ENCODE measurements at places on chromosomes 12 and 14. TPM values are rescaled to one million over a fixed set of nuclear protein-coding genes. Genes with fewer than 3 reads are reported as not detected.
A peak's percentile ranks its signal among the peaks of the same experiment; 100 is the strongest.

DNA sequence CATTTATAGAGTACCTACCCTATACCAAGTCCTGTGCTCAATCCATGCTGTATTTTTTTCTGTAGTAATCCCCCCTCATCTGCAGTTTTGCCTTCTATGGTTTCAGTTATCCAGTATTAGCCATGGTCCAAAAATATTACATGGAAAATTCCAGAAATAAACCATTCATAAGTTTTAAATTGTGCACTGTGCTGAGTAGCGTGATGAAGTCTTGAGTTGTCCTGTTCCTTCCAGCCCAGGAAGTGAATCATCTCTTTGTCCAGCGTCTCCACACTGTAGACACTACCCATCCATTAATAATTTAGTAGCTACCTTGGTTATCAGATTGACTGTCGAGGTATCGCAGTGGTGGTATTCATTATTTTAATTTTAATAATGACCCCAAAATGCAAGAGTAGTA lies 54.2 kb downstream of the SUDS3 start:
- H3K27ac ChIP-seq, result no peak overlapping the region
- H3K4me1 ChIP-seq, result no peaks in the 10 kb centered on the region
- H3K36me3 ChIP-seq, result no peaks in the 10 kb centered on the region
- no peaks in the 10 kb centered on the region for H3K27me3 ChIP-seq
- no peak overlapping the region for H3K4me3 ChIP-seq

- no peak for DNase-seq
- no peak overlapping the region for H3K4me3 ChIP-seq
- H3K36me3 ChIP-seq, result no peaks in the 10 kb centered on the region
Measured at GRCh38 chr12:33486058-33486457, 46.4 kb upstream of the SYT10 start.

DNA sequence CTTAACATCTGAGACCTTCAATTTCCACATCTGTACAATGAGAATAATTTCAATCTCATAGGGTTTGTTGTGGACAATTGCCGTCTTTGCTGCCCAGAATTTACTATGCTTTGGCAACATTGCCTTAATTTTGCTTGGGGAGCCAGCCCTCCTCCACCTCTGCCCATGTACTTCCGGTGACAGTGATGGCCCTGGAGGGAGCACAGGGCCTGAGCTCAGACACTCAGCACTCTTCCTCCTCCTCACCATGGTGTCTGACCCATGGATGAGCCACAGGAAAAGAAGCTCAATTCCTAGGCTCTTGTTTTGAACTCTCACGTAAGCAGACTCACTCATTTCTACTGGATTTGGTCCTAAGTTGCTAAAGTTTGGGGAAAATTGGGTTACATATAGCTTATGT lies 58.2 kb downstream of the TBC1D30 start:
- H3K4me3 ChIP-seq, result no peak overlapping the region
- no peaks in the 10 kb centered on the region for H3K36me3 ChIP-seq
- H3K27me3 ChIP-seq, result no peaks in the 10 kb centered on the region
- no peak for DNase-seq
- H3K4me1 ChIP-seq, result peaks cover 10% of the 10 kb centered on the region

The CEP83 gene
- 29.8 TPM for total RNA-seq

The PIP4K2C gene
- 26.4 TPM for total RNA-seq

GRCh38 chr14:51925980-51926379 lies 63.4 kb upstream of the RTRAF start:
- no peak overlapping the region for H3K4me3 ChIP-seq
- no peak for DNase-seq
- H3K36me3 ChIP-seq, result no peaks in the 10 kb centered on the region
- H3K27ac ChIP-seq, result no peak overlapping the region
- peaks cover 7% of the 10 kb centered on the region for H3K4me1 ChIP-seq

The LYZ gene
- not detected for total RNA-seq

- DNase-seq, result no peak
- no peaks in the 10 kb centered on the region for H3K27me3 ChIP-seq
- no peaks in the 10 kb centered on the region for H3K36me3 ChIP-seq
- H3K27ac ChIP-seq, result no peak overlapping the region
- H3K4me1 ChIP-seq, result peaks cover 9% of the 10 kb centered on the region
- H3K4me3 ChIP-seq, result no peak overlapping the region
Measured at GRCh38 chr12:18955594-18955993, 173.9 kb upstream of the PLEKHA5 start.

GRCh38 chr12:54173066-54173726 lies 15.6 kb downstream of the SMUG1 start:
- peak overlapping the region; percentile 60 for H3K4me3 ChIP-seq
- no peaks in the 10 kb centered on the region for H3K36me3 ChIP-seq
- peak; percentile 78 for DNase-seq

- H3K27ac ChIP-seq, result no peak overlapping the region
- no peak for DNase-seq
- H3K4me1 ChIP-seq, result peaks cover 11% of the 10 kb centered on the region
- H3K4me3 ChIP-seq, result no peak overlapping the region
- H3K27me3 ChIP-seq, result no peaks in the 10 kb centered on the region
Measured at GRCh38 chr12:53596920-53597363, 29.2 kb downstream of the ATF7 start.

- no peaks in the 10 kb centered on the region for H3K4me1 ChIP-seq
- no peak overlapping the region for H3K4me3 ChIP-seq
- H3K27me3 ChIP-seq, result no peaks in the 10 kb centered on the region
- no peak overlapping the region for H3K27ac ChIP-seq
- H3K36me3 ChIP-seq, result no peaks in the 10 kb centered on the region
Measured at GRCh38 chr14:22646570-22647254, 2.6 kb upstream of the OR6J1 start.

GRCh38 chr12:8696442-8697090 lies 1.2 kb upstream of the RIMKLB start:
- peaks cover 44% of the 10 kb centered on the region for H3K4me1 ChIP-seq
- peak; percentile 54 for DNase-seq
- no peaks in the 10 kb centered on the region for H3K27me3 ChIP-seq
- no peaks in the 10 kb centered on the region for H3K36me3 ChIP-seq
- H3K4me3 ChIP-seq, result peak overlapping the region; percentile 60
- H3K27ac ChIP-seq, result peak overlapping the region; percentile 78

GRCh38 chr12:130576371-130576816 lies 139.7 kb downstream of the RIMBP2 start:
- DNase-seq, result no peak
- H3K4me1 ChIP-seq, result no peaks in the 10 kb centered on the region

The SLC48A1 gene
- 9.0 TPM for total RNA-seq

- no peaks in the 10 kb centered on the region for H3K27me3 ChIP-seq
- H3K4me3 ChIP-seq, result no peak overlapping the region
Measured at GRCh38 chr12:13165617-13166041, 30.9 kb upstream of the EMP1 start.

The LIMA1 gene
- total RNA-seq, result 29.6 TPM

The PUS1 gene
- total RNA-seq, result 72.7 TPM

The GIT2 gene
- 23.1 TPM for total RNA-seq

- H3K4me3 ChIP-seq, result no peak overlapping the region
- no peaks in the 10 kb centered on the region for H3K36me3 ChIP-seq
- H3K27me3 ChIP-seq, result no peaks in the 10 kb centered on the region
- H3K27ac ChIP-seq, result no peak overlapping the region
- H3K4me1 ChIP-seq, result no peaks in the 10 kb centered on the region
- peak; percentile 10 for DNase-seq
Measured at GRCh38 chr12:2498964-2499500, 295.7 kb upstream of the FKBP4 start.

The CSRP2 gene
- 208 TPM for total RNA-seq

The KLHL33 gene
- total RNA-seq, result 0.35 TPM

The CLEC2B gene
- not detected for total RNA-seq

DNA sequence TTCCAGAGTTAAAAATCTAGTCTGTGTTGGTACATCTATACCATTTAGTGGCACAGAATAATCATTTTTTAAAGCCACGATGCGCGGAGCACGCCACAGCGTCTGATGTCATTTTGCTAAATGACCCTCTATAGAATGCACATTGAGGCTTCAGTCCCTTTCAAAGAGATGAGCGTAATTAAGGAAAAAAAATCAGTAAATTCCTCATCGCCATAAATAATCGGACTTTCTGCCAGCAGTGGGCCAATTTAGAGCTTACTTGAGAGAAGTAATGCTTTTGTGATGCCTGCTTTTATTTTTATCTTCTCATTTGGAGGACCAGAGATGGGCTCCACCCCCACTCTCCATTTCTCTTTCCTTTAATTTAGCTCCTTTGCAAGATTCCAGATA lies 4.0 kb downstream of the ASCL1 start:
- H3K27ac ChIP-seq, result no peak overlapping the region
- peaks cover 66% of the 10 kb centered on the region for H3K4me1 ChIP-seq

DNA sequence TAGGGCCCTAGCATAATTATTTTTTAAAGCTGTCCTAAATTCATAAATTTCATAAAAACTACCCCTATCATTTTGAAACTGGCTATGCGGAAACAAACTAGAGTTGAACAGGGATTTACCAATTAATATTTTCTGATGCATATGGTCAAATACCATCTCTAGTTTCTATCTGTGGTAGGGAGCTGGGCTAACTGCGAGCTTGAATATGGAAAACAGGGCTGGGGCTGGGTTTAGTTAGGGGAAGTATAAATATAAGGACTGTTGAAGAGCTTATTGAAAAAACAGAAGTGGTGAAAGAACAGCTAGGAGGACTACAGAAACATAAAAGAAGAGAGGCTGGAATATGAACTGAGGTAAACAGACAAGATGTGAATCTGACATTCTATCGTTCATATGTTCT lies 91.8 kb downstream of the SLC38A1 start:
- H3K27me3 ChIP-seq, result no peaks in the 10 kb centered on the region
- DNase-seq, result no peak
- H3K4me3 ChIP-seq, result no peak overlapping the region
- H3K4me1 ChIP-seq, result no peaks in the 10 kb centered on the region

The OR6C2 gene
- total RNA-seq, result not detected

The GPR162 gene
- total RNA-seq, result 5.0 TPM

Data from GM23338 (cell line).